ENCODE measurements at places on chromosomes 7 and 10.

- peak; percentile 95 for DNase-seq
Measured at GRCh38 chr7:923108-924041, 31.1 kb downstream of the ADAP1 start.

- no peak for DNase-seq
Measured at GRCh38 chr10:119783665-119784027, 57.8 kb downstream of the INPP5F start.

DNA sequence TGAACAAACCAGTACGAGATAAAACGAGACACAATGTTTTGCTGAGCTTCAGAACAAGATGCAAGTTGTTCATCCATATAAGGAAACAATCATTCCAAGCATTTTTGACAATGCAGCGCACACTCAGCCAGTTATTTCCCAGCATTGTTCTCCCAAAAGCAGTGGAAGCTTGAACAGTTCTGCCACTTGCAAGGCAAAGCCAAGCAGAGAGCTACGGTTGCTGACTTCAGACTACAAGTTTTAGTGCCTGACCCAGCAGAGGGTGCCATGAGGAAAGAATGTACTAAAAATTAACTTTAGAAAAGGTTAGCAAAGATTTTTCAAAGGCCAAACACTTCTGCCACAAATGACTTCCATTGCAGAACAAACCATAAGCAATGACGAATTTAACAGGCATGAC, 152.5 kb downstream of the SLC25A13 start:
- DNase-seq = no peak

- DNase-seq = no peak
Measured at GRCh38 chr10:26780793-26781601, 79.8 kb downstream of the ABI1 start.

- DNase-seq = no peak
Measured at GRCh38 chr10:36349445-36350078, 707.5 kb upstream of the FZD8 start.

DNA sequence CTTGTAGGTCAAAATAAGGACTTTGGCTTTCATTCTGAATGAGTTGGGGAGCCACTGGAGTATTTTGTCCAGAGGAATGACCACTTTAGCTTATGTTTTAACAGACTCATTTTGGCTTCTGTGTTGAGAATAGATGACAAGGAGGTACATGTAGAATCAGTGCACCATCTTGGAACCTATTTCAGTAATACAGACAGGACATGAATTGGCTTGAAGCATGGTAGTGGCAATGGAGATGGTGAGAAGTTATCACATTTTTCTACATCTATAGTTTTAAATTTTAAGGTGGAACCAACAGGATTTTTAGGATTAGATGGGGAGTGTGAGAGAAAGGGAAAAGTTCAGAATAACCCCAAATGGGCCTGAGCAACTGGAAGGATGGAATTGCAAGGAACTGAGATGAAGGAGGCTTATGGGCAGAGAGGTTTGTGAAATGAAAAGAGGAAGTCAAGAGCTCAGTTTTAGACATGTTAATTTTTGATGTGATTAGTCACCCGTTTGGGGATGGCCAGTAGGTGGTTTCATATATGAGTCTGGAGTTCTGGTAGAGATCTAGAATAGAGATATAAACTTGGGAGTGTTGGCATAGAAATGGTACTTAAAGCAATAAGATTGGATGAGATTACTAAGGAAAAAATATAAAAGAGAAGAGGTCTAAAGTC, 89.2 kb upstream of the JAZF1 start:
- no peak for DNase-seq

DNA sequence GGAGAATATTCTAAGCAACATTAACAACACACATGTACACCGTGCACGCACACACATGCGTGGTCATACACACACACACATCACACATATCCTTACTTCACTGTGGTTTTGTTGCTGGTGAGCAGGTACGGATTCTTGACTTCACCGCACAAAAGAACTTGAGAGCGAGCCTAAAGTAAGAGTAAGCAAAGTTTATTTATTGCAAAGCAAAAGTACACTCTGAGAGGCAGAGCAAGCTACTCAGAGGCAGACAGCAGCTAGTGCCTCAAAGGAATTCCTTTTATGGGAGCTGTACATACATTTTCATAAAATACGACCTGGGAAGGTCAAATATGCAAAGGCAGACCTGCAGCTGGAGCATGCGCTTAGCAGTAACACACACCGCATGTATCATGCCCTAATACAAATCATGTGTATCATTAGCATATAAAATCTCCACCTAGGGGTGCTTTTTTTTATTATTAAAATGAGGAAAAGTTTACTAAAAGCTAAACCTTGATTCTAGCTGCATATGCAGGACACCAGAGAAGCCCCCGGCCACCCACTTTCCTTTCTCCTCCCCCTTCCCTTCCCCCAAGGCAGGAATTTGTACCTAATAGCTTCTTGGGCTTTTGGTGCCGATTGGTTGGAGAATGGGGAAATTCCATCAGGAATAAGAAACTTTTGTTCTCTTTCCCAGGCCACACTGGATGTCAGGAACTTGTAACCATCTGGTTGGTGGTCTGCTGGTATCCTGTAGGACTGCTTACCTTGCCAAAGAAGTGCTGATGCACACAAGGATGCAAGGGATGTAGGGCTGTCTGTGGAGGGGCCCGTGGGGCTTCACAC, 16.5 kb upstream of the GPR37 start:
- no peak for DNase-seq

DNA sequence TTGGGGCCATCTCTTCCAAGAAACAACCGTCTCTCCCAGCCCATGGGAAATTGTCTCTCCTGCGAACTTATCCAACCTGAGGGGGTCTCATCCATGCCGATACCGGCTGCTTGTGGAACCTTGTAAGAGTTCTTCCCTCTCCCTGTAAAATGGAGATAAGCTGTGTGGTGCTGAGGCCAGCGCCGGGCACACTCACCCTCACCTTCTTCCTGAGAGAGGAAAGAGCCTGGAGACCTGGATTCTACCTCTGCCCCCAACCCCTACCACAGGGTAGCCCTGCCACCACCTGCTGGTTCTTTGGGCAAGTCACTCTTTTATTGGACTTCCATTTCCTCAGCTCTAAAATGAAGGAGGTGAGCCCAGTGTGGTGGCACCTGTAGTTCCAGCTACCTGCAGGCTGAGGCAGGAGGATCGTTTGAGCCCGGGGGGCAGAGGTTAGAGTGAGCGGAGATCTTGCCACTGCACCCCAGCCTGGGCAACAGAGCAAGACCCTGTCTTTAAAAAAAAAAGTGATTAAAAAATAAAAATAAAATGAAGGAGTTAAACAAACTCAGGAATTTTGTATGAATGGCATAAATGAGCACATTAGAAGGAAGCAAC, 38.4 kb upstream of the PSAP start:
- no peak for DNase-seq

- no peak for DNase-seq
Measured at GRCh38 chr10:6164271-6165095, 38.2 kb upstream of the PFKFB3 start.

GRCh38 chr7:83365746-83366145, 203.1 kb upstream of the PCLO start:
- DNase-seq = no peak

DNA sequence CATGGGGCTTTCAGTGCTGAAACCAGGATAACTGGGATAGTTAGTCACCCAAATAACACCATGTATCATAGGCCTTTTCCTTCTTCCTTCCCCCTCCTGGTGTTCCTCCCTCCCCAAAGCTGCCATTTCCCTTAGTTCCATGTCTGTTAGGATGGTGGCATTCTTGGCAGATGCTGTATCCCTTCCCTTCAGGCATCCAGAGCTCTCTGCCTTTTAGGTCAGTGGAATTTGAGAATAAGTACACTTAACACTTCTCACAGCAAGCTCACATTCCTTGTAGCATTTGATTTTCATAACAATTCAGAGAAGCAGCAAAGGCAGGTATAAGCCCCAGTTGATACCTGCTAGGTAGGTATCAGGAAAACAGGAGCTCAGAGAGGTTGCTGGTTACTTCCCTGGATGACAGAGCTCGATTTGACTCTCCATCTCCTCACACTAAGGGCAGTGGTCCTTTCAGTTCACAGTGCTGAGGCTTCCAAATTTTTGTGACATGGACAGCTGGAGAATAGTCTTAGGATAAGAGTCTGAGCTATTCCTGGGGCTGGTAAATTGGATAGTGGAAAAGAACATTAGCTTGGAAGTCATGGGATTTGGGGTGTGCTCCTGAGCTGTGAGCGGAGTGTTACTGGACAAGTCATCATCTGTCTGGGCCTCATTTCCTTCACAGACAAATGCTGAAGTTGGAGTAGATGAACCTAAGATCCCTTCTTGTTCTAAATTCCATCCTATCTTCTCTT, 108.7 kb upstream of the RHOBTB1 start:
- no peak for DNase-seq

DNA sequence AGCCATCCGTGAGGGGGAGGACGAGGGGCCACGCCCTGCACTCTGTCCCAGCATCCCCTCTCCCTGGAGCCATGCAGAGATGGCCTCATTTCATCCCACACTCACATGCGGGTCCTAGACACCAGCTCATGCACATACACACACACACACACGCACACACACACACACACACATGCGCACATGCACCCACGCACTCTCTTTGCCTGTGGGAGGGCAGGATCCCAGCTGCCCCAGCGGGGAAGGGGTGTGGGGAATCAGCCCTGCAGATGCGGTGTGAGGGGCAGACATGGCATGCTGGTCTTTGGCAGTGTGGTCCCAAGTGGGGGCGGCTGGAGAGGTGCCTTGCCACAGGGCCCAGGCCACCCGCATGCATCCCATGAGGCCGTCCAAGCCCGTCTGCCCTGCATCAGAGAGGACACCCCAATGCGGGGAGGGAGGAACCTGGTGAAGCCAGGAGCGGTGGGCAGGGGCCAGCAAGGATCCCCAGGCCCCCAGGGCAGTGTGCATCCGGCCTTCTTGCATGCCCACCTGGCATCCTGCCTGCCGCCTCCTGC, 68.1 kb downstream of the LHPP start:
- DNase-seq = no peak

DNA sequence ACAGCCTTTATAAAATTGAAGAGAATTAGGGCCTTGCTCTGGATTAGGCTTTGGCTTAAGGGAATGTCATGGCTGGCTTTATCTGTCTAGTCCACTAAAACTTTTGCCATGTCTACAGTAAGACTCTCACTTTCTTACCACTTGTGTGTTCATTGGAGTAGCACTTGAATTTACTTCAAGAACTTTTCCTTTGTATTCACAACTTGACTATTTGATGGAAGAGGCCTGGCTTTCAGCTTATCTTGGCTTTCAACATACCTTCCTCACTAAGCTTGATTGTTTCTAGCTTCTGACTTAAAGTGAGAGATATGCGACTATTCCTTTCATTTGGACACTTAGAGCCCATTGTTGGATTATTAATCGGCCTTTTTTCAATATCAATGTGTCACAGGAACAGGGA, 96.1 kb downstream of the TPST1 start:
- DNase-seq = no peak

DNA sequence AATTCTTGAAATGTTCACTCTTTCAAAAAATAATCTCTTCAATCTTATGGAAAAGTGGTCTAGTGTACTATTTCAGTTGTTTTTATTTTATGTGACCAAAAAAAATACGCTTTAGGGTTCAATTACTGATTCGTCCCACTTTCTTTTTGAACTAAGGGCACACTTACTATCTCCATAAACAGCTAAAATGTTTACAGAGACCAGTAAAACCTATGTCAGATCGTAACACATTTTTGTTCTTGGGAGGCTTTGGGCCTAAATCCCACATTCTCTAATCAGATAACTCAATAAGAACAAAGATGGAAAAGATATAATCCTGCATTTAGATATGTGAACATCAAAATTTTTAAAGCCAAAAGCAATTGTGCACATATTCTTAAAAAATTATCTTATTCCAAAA, 29.8 kb upstream of the EPC1 start:
- no peak for DNase-seq

DNA sequence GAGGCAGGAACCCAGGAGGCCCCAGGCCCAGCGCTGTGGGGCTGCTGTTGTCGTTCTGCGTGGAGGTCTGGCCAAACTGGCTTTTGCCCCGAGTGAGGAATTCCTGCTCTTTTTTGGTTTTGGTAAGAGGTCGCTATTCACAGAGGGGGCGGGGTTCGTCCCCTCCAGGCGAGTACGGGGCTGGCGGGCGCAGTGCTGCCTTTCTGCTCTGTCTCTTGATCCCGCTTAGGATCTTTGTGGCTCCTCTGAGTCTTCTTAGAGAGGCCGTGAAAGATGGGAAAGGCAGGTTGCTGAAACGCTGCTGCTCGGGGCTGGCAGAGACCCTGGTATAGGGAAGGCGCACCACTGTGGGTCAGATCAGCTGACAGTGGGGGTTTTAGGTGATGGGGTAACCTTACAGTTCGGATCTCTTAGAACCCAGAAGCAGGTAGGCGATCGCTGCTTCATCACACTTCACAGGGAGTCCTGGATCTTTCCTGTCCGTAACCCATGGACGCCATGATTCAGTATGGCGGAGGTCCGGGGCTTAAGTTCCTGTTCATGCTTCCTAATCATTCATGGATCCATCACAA, 136.7 kb downstream of the KIF20B start:
- DNase-seq = no peak

- DNase-seq = no peak
Measured at GRCh38 chr10:131563411-131563810, 251.9 kb upstream of the TCERG1L start.

DNA sequence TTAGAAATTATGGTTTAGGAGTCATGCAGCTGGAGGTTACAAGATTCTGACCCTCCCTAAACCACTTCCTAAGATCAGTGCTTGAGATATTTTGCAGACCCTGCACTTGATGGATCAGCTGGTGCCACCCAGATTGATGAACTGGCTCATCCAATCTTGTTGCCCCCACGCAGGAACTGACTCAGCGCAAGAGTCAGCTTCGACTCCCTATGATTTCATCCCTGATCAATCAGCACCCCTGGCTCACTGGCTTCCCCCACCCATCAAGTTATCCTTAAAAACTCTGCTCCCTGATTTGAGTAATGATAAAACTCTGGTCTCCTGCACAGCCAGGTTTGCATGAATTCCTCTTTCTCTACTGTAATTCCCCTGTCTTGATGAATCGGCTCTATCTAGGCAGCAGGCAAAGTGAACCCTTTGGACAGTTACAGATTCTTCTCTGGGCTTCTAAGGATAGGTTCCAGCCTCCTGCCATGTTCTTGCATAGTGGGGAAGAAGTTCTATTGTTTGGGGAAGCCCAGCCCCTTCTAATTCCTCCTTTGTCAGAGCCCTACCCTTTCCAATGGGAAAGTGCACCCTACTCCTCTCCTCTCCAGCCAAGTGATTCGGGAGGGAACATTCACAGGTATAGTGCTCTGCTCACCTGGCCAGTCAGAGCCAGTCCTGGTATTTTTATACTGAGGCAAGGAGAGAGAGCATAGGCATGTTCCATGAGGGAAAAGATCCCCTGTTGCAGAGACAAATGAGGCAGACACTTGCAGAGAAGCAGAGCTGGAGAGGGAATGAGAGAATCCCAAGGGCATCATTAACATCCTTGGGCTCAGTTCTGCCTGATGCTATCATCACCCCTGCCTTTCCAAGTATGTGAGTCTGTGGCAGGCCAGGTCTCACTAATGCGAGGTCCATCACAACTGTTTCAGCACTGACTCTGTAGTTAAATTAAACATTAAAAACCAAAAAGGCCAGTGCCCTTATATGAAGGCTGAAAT, 224.4 kb upstream of the GALNT17 start:
- DNase-seq = no peak

- peak; percentile 39 for DNase-seq
Measured at GRCh38 chr7:137961200-137962177, 40.4 kb downstream of the CREB3L2 start.
